ENCODE measurements at places on chromosomes 7 and 10.

DNA sequence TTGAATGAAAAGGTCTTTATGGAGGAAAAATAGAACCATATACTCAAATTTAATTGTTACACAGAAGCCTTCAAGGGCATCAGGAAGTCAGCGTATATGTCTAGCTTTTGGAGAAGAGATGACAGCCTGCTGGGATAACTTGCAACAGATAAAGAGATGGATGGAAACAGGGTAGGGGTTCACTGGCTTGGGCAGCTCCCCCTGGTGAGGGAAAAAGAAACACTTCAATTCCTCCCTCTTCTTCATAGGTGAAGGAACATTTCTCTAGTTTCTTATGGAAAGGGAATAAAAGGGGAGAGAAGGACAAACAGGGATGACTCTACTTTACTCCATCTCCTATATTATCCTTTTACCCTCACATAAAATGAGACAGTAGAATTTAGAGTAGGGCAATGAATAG lies 635.7 kb downstream of the PHTF2 start:
- no peak for DNase-seq

- DNase-seq, result no peak
Measured at GRCh38 chr7:36165059-36165458, 12.0 kb downstream of the EEPD1 start.

DNA sequence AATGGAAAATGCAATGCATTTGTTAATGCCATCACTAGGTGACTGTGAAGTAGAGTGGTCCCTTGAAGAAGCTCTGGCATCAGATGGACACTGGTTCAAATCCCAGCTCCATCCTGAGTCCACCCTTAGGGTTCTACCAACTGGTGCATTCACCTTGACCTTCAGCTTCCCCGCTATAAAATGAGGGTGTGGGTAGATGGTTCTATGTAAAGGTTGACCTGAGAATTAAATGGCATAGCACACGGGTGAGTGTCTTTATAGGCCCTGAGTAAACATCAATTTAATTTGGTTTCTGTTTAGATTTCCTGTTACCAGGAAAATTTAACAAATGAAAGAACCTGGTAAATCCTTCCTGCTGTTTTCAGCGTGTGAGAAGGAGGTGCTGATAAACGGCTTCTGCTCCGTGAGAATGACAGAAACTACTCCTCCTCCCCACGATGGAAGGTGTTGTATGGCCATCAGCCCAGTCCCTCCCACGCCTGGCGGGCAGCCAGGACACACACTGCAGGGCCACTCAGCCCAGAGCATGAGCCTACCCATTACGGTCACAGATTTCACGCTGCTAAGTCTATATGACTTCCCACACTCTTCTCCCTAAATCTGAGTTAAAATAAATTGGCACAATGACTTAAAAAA lies 210.1 kb downstream of the TNS3 start:
- no peak for DNase-seq

DNA sequence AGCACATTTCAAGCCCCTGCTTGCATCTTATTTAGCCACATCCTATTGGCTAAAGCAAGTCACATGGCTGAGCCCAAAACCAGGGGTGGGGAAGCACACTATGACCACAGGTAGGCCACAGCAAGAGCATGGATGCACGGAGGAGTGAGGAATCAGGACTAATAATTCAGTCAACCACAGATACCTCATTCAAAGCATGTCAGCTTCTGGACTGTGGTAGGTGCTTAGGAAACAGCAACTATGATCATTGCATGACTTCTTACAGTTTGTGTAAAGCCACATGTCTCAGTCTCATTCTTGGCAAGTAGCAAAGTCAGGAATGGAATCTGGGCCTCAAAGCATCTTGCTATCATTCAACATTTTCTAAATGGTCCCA lies 79.0 kb upstream of the EMX2 start:
- DNase-seq, result no peak

DNA sequence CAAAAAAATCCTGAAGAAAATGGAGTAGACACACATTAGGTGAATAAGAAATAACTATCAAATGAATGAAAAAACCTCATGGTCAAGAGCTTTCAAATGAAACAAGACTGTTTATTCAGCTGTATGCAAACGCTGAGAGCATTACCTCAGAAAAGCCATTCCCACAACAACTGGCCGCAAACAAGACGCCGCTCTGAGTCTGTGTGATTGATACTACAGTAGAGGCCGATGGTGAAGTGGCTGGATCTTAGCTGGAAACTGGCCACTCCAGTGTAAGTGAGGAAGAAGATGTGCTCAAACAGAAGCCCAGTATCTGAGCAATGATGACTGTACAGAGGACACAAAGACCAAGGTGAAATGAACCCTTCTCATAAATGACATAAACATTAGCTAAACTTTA lies 252.4 kb upstream of the GHITM start:
- DNase-seq, result no peak

All from activated CD4-positive, alpha-beta T cell treated with anti-CD3 and anti-CD28 coated beads for 48 hours (primary cell).